KG1 (cell line): ENCODE measurements at places on chromosomes 13 and 19.

- no peak for DNase-seq
Measured at GRCh38 chr19:7787602-7788177, 24.6 kb downstream of the CLEC4M start.

- DNase-seq, result no peak
Measured at GRCh38 chr19:50323782-50324133, 5.4 kb downstream of the KCNC3 start.

DNA sequence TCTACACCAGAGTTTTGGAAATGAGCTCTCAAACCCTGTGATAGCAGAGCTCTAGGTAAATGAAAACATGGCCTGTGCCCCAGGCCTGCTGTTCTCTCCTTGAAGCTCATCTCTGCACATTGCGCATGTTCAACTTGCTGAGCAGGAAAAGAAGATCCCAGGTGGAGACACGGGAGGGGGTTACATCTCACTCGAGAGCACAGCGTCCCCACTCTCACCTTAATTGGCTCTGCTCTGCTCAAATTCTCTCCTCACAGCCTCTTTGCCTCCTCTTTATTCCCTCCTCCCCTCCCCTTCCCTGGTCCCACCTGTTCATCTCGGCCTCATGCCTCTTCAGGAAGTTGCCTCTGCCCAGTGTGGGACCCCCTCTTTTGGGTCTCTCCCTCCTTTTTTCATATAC, 44.7 kb downstream of the RGCC start:
- DNase-seq, result no peak

DNA sequence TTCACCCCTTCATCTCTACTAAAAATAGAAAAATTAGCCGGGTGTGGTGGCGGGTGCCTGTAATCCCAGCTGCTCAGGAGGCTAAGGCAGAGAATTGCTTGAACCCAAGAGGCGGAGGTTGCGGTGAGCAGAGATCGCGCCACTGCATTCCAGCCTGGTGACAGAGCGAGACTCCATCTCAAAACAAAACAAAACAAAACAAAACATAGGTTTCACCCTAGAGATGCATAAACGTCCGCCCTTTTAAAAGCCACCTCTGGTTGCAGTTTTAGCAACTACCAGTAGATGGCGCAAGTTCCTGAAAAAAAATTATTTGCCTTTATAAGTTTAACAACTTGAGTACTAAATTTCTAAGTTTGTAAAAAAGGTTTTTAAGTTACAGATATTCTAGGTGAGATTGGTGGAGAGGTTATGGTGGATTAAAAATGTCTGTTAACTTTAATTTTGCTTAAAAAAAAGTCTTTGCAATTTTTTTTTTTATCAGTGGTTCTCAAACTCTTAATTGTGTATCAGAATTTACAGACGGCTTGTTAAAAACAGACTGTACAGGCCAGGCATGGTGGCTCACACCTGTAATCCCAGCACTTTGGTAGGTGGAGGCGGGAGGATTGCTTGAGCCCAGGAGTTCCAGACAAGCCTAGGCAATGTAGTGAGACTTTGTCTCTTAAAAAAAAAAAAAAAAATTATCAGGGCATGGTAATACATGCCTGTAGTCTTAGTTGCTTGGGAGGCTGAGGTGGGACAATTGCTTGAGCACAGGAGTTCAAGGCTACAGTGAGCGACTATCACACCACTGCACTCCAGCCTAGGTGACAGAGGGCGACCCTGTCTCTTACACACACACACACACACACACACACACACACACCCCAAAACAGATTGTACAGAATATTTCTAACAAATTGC, 42.1 kb downstream of the NAA16 start:
- DNase-seq, result peak; percentile 16

DNA sequence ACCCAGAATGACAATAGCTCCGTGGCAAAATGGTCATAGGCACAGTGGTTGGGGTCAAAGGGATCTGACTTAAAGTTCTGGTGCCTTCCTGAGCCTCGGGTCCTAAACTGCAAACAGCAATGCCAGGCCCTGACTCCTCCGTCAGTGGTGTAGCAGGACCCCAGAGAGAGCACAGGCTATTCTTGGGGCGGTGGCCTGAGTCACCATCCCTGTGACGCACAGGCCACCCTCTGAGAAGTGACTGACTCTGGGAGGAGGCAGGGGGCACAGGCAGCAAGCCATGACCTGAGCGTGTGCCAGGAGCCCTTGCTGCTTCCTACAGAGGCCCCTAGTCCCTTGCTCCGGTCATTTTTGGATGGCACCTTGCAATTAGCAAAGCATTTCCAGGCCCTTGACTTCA, 18.7 kb downstream of the PLVAP start:
- no peak for DNase-seq

GRCh38 chr19:5430237-5430636, 25.0 kb upstream of the ZNRF4 start:
- no peak for DNase-seq

DNA sequence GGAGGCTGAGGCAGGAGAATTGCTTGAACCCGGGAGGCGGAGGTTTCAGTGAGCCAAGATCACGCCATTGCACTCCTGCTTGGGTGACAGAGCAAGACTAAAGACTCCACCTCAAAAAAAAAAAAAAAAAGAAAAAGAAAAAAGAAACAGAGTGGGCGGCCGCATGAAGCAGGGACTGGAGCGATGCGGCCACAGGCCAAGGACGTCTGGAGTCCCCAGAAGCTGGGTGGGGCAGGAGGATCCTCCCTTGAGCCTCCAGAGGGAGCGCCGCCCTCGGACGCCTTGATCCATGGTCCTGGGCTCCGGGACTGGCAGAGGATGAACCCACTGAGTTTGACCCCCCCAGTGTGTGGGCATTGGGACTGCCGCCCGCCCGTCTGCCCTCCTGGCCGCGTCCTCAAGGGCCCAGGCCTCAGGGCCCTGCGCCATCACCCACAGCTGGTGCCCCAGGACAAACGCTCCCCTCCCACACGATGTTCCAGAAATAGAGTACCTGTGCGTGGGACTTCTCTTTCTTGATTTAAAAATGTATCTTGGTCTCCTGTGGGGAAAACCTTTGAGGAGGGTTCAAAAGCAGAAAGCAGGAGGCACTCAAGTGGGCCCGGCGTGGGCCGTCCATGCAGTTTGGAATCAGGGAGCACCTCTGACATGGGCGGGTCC, 15.5 kb downstream of the BTBD2 start:
- no peak for DNase-seq

DNA sequence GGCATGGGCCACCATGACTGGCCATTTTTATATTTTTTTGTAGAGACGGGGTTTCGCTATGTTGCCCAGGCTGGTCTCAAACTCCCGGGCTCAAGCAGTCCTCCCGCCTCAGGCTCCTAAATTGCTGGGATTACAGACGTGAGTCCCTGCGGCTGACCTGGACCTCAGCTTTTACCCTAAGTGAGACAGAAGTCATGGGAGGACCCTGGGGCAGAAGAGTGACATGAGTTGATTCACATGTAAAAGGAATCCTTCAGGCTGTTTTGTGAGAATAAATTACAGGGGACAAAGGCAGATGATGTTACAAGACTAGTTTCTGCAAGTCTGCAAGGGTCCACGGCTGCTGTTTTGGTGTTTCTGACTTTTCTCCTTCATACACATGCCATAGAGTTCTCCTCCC, 2.6 kb upstream of the BCAM start:
- DNase-seq, result no peak

- DNase-seq, result no peak
Measured at GRCh38 chr19:33159893-33160292, 28.0 kb downstream of the WDR88 start.

GRCh38 chr13:100211016-100211710, 122.3 kb downstream of the PCCA start:
- DNase-seq, result no peak

DNA sequence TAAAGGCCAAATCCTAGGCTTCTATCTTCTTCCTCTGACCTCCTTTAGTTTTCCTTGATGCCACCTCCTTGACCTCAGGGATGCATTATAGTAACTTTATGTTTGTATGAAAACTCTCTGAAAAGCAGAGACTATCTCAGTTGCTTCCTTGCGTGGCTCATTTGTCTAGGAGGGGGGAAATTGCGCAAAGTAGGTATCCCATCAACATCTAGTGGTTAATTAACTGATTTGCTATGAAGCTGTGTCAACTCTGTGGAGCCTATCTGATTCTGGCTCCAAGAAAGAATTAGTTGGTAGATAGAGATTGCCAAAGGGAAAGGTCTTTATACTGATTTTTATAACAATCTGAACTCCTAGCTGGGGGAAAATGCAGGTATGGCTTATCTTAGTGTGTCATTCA, 82.1 kb upstream of the FRY start:
- no peak for DNase-seq

GRCh38 chr19:33879818-33880575, 83.3 kb downstream of the KCTD15 start:
- DNase-seq, result no peak

DNA sequence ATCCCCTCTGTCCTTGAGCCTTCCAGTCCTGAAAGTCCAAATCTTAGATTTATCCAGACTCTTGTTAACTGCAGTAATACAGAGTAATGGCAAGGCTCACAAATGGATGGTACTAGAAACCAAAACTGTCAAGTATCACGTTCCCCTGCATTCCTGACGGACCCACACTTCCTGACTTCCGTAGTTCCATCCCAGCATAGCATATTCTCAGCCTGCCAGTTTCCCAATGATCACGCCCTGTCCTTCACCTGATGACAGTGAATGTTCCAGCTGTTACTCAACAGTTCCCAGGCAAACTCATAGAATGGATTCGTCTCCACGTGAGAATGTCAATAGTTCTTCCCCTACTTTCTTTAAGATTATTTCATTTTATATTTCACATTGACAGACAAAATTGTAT, 33.6 kb downstream of the SLC7A1 start:
- no peak for DNase-seq

- no peak for DNase-seq
Measured at GRCh38 chr19:12841094-12841493, 2.8 kb downstream of the MAST1 start.

GRCh38 chr19:30029721-30030510, 87.9 kb downstream of the URI1 start:
- DNase-seq, result no peak

DNA sequence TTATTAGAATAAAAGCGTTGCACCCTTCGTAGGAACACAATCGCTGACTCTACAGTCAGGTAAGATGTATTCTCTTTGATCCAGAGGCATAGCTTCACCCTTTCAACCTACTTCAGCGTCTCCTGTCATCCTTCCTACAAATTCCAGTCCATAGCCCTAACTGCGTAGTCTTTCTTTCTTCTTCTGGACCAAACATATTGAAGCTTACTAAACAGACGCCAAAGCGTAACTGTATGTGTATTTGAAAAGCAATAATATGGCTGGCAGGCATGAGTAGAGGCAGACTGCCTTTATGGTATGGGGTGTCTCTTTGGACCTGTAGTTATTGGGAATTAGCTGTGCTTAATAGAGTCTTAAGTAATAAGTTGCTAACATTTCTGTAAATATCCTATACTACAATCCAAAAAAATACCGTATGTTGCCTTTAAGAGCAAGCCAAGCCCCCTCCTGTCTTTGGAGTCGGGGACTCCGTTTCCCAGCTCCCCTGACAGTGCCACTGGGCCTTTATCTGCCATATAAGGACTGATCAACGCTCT, 392 bp upstream of the ZNF548 start:
- no peak for DNase-seq

GRCh38 chr13:50101590-50101989, 86.3 kb downstream of the KCNRG start:
- no peak for DNase-seq

GRCh38 chr13:68714292-68714691, 1393.3 kb upstream of the ATXN8OS start:
- no peak for DNase-seq

GRCh38 chr19:18060472-18060871, 26.3 kb downstream of the IL12RB1 start:
- no peak for DNase-seq

DNA sequence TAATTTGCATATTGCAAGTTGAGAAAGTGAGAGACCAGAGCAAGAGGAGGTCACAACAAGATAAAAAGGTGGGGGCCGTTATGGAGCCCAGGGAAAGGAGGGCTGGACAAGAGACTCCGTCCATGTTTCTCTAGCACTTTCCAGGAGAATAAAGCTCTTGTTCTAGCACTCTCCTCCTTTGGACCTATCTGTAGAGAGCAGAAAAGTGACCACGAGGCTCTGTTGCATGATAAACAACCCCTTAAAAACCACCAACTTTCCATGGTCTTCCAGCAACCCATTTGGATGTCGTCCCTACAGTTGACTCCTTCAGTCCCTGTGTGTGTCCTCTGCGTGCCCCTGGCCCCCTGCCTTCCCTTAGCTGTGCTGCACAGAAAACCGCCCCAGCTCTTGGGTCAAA, 4.1 kb upstream of the ARL11 start:
- DNase-seq, result no peak

- no peak for DNase-seq
Measured at GRCh38 chr19:43723588-43723987, 7.7 kb downstream of the IRGC start.

GRCh38 chr19:56105090-56105701, 15.9 kb downstream of the ZNF787 start:
- DNase-seq, result no peak

DNA sequence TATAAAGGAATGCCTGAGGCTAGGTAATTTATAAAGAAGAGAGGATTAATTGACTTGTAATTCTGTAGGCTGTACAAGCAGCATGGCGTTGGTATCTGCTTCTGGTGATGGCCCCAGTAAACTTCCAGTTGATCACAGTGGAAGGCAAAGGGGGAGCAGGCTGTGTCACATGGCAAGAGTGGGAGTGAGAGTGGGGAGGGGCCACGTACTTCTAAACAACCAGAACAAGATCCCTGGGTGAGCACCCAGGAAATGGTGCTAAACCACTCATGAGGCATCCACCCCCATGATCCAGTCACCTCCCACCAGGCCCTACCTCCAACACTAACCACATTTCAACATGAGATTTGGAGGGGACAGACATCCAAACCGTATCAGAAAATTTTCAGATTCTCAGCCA, 3.0 kb upstream of the RNF113B start:
- no peak for DNase-seq

GRCh38 chr13:36355632-36356031, 9.4 kb upstream of the SPART start:
- DNase-seq, result no peak

DNA sequence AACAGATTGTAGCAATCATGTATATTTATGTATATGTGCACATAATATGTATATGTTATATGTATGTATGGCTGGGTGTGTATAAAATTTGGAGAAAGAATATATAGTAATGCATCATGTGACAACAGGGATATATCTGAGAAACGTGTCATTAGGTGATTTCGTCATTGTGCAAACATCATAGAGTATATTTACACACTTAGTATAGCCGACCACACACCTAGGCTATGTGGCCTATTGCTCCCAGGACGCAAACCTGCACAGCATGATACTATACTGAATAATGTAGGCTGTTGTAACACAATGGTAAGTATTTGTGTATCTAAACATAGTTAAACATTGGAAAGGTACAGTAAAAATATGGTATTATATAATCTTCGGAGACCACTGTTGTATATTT, 43.8 kb downstream of the ESD start:
- DNase-seq, result no peak

- DNase-seq, result no peak
Measured at GRCh38 chr13:80012251-80012650, 328.7 kb downstream of the SPRY2 start.

DNA sequence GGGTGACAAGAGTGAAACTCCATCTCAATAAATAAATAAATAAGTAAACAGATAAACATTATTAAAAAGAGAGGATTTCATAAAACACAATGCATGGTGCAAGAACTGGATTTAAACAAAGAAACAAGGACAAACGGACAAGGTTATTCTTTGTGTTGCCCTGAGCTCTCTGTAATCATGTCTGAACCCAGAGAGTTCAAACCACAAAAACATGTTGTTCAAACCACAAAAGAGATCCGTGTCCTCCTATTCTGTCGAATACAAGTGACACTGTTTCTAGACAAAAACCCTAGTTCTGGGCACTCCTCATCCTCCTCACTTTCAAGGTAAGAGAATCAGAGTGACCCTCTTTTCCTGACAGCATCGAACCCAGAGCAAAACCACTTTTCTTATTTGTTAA, 4.6 kb upstream of the TPRX2 start:
- DNase-seq, result no peak
